ENCODE measurements at places on chromosomes 3 and 15.

DNA sequence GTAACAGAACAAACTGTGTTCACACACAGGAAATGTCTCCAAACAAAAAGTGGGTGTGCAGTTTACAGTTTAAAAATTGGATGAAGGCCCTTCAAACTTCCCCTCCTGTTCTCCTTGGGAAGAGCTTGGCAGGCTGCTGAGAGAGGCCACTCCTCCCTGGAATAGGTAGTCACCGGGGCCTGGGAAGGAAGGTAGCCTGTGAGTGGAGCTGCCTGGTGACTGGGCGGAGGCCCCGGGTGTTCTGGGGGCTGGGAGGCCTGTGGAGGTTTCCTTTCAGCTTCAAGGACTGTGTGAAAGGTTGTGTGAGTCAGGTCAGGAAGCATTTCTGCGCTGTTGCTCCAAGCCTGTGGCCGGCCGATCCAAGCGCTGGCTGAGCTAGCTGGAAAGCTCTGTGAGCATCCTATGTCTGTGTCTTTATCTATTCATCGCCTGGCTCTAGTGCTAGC, 14.1 kb downstream of the SLCO3A1 start:
- DNase-seq: peak; percentile 78

DNA sequence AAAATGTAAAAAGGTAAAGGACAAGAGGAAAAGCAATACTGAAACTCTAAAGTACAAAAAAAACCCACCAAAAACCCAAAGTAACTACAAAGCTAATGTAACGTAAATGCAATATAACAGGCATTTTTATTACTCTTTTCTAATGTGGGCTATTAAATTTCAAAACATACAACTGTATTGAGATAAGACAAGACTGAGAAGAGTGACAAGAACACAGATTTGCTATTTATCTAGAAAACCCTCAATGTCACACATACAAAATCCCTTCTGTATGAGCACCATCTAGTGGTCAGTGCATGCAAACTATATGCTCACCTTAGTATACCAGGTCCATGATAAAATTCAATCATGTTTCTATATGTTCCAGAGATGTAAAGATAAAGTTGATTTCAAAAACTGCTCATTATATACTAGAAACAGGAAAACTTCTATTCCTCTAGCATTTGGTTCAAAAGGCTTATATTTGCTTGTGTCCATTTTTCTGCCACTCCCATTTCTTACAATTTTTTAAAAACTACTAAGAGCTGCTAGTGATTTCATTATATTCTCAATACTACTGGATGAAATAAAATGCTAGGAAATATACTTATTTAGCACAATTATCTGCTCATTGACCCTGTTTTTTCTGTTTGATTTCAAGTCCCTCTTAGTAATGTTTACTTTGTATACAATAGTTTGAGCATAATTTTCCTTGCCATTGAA, 111.4 kb downstream of the DLG1 start:
- peak; percentile 31 for DNase-seq

GRCh38 chr3:4528320-4528719, 35.2 kb downstream of the ITPR1 start:
- no peak for DNase-seq

DNA sequence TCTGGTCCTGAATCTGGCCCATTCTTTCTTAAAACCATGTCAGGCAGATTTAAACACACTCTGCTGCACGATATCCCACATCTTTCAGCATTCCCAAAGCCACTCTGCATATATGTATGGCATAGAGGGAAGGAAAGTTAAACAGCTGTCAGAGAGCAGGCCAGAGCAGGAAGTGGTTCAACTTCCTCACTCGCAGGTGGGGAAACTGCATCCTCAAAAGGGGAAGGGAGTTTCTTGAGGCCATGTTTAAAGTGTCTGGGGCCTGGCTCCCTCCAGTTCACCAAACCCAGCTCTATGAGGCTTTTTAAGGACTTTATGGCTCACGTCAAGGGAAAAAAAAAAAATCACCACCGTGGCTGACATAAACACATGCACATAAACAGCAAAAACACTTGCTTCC, 123.1 kb downstream of the OPA1 start:
- no peak for DNase-seq

DNA sequence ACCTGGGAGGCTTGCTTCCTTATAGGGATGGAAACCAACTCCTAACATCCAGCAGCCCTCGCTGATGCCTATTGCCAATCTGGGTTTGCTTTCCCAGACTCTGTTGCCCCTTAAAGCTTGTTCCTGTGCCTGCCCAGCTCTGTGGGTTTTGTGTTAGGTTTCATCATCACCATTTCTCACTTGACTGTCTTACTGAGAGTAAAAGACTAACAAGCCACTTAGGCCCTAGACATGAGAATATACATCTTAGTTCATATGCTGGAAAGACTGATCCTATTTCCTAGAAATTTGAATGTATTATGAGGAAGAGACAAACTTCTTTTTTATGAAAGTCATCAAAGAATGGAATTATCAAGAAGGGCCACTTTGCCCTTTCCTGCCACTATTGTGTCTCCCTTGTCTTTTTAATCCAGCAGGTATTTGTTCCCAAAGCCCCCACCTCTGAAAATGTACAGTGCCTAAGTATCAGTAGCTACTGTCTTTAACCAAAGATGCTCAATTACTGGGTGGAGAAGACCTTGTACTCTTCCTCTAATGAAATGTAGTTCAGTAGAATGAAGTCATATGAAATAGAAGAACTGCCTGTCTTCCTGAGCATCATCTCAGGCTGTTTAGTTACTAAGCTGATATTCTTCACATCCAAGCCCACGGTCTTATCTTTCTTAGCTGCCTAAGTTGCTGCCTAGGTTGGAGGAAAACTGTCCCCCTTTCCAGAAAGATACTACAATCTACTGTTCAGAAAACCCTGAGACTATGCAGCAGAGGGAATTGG, 59.8 kb upstream of the ZPLD1 start:
- no peak for DNase-seq
